Foreskin fibroblast (primary cell): ENCODE measurements at places on chromosomes 6 and 20.

- no peak for DNase-seq
Measured at GRCh38 chr6:152261179-152261578, 376.0 kb downstream of the SYNE1 start.

GRCh38 chr6:148837941-148838340 is 91.1 kb downstream of the UST start:
- DNase-seq, result no peak

DNA sequence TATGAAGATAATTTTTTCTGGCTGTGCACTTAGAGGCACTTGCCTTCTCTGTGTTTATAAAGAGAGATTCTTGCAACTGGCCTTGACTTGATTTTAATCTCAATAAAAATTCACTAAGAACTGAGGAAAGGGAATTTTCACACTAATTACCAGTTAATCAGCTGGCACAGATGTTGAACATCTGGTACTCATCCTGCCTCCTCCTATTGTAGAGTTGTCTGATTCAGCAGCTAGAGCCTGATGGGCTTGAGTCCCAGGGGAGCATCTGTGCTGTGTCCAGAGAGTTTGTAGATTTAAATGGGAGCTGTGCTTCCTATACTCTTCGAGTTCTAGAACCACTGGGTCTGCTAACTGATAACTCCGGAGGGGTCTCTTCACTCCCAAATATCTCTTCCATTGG is 284.4 kb upstream of the RNF24 start:
- DNase-seq, result peak; percentile 53

DNA sequence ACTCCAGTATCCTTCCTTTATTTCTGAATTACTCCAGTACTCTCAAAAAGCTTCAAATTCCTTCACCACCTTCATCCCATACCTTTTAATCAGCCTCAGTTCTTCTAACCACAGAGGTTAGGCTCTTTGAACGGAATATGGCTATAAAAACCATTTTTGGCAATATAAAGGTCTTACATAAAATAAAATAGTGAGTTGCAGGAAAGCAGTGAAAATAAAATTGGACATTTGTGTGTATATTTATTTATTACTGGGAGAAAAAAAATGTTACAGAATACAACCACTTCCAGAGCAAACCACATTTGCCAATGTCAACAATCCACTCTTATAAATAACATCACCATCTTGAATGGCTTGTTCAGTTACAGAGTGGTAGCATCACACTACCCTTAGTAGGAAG is 7.7 kb downstream of the HDDC2 start:
- DNase-seq, result no peak

GRCh38 chr6:28807682-28808280 is 116.0 kb downstream of the TRIM27 start:
- DNase-seq, result no peak

GRCh38 chr6:45477790-45478189 is 100.1 kb upstream of the SUPT3H start:
- no peak for DNase-seq

GRCh38 chr20:25313593-25313992 is 65.7 kb downstream of the PYGB start:
- DNase-seq, result no peak

- no peak for DNase-seq
Measured at GRCh38 chr6:2507016-2507415, 243.7 kb downstream of the MYLK4 start.

DNA sequence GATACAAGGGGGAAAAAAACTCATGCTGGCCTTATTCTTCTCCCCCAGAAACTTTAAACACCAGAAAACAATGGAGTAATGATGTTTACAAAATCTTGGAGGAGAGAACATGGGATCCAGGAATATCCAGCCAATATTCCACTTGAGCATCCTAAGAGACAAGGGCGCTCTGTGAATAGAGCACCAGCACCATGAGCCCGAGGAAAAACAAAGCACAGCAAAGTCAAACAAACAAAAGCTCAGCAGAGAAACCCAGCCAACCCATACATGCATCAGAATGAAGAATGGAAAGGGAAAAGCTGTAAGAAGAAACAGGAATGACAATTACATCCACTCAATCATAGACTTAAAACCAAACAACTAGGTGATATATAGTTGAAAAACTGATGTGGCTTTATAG is 4.6 kb upstream of the NAA20 start:
- no peak for DNase-seq

DNA sequence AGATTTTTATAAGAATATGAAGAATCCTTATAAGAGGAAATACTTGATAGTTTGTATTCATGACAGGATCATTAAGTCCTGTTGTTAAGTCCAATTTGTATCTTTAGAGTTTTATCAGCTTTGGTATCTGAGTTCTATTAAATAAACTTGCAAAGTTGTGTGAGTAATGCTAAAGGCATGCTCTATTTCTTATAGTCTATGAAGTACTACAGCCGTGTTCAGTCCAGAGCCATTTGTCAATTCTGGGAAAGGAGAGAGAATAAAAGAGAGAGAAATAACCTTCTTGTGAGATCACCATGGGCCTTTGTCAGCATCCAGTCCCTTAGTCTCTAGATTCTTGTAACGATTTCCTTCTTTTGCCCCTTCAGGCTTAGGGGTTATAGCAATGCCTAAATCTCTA is 181.2 kb upstream of the POU3F2 start:
- no peak for DNase-seq

- DNase-seq, result no peak
Measured at GRCh38 chr6:80357674-80358073, 251.2 kb downstream of the BCKDHB start.

- DNase-seq, result peak; percentile 75
Measured at GRCh38 chr20:54044156-54044555, 26.2 kb downstream of the BCAS1 start.

GRCh38 chr6:42401613-42401951 is 50.1 kb downstream of the TRERF1 start:
- no peak for DNase-seq

DNA sequence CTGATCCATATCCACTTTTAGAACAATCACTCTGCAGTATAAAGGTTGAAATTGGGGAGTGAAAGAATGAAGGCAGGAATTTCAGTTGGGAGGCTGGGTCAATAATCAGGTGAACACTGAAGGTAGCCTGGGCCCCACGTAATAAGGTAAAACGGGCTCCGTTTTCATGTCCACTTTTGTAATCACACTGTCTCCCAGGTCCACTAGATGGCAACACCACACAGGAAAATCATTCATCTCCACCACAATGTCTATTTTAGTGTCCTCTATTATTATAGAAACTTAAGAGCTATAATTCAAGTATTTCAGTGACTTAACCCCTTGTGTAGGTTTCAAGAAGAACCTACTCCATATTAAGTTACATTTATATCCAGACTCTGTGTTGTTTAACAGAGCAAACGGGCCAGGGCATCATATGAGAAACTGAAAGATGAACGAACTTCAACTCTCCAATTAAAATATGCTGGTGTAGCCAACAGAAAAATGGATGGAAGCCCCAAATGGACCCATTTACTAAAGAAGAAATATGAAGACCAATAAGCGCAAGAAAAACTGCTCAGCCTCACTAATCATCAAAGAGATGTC is 45.9 kb upstream of the MC3R start:
- no peak for DNase-seq

- DNase-seq, result peak; percentile 51
Measured at GRCh38 chr6:11771473-11772048, 7.0 kb downstream of the ADTRP start.

- DNase-seq, result peak; percentile 44
Measured at GRCh38 chr6:40912158-40912946, 126.7 kb downstream of the UNC5CL start.

DNA sequence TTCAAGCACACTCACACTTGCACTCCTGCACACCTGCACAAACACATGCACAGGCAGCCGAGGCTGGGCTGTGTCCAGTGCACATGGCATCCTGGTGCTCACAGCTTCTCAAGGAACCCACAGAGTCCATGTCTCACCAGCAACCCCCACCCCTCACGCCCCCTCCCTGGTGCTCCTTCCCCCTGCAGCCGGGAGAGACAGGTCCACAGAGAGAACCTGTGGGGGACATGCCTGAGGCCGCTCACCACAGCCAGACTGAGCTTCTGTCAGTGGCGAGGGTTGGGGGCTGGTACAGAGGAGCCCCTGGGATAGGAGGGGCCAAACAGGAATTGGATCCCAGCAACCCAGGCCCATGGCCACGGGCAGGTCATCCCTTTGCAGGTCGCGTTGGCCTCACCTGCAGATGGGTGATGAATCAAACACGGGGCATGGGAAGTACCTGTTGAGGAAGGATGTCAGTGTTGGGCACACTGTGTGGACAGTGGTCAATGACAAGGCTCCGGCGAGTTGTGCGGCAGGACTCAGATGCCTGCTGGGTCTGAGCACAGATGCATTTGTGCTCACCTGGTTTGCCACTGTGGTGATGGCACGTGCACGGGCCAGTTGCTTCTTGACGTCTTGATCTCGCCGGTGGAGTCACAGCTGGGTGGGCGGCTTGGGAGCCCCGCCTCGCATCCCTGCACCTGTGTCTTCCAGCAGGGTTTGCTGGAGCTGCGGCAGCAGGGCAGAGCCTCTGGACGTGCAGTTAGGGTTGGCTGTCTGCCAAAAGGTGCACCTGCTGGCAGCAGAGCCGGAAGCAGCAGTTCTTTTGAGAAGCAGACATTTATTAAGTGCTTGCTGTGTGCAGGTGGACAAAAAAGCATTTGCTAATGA is 113.0 kb downstream of the ERMARD start:
- DNase-seq, result no peak

- no peak for DNase-seq
Measured at GRCh38 chr20:51419646-51420045, 122.9 kb downstream of the NFATC2 start.

GRCh38 chr20:11511821-11512220 is 405.9 kb upstream of the BTBD3 start:
- DNase-seq, result no peak

DNA sequence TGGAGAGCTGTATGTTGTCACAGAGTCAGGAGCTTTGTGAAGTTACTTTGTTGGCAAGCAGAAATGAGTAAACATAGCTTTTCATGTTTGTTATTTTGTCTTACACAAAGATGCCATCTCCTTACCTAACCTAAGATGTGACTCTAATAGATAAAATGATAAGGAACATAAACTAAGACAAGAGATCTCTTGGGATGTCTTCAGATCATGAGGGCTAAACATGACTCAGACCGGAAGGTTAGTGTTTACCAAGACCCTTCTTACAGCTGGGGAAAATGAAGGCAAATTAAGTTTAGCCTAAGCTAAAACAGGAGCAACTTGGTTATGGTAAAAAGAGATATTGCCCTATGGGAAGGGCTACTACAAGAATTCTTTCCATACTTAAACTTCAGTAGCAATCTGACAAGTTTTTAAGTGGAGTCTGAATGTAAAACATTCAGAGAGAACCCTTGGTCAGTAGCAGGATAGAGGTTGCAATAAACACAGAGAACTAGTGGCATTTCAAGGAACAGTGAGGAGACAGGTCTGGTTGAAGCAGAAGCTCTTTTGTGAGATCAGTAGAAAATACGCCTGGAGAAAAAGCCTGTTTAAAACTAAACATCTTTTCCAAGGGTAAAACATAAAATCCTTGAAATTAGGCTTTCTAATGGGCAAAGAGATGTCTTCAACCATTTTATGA is 29.9 kb downstream of the SGK1 start:
- DNase-seq, result no peak

DNA sequence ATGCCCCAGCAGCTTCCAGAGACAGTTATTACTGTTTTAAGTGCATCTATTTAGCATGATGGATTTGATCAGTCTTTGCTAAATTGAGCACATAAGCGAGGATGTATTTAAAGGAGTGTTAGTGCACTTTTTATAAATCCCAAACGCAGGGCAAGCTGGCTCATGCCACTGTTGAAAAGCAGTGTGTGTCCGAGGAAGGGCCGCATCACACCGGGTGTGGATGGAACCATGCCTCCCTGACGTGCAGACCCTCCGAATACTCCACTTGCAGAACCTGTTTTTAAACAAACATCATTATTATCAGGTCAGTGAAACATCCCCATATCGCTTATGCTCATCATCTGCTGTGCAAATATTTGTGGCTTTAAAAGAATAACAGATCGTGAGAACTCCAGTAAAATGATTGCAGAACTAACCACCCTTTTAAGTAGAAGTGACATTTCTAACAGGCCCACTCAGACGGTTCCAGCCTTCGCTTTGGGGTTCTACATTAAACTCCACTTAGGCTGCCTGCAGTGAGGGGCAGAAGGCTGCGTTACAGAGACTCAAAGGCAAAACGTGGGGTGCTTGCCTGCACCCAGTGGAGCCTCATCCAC is 190.1 kb downstream of the CDH4 start:
- no peak for DNase-seq

DNA sequence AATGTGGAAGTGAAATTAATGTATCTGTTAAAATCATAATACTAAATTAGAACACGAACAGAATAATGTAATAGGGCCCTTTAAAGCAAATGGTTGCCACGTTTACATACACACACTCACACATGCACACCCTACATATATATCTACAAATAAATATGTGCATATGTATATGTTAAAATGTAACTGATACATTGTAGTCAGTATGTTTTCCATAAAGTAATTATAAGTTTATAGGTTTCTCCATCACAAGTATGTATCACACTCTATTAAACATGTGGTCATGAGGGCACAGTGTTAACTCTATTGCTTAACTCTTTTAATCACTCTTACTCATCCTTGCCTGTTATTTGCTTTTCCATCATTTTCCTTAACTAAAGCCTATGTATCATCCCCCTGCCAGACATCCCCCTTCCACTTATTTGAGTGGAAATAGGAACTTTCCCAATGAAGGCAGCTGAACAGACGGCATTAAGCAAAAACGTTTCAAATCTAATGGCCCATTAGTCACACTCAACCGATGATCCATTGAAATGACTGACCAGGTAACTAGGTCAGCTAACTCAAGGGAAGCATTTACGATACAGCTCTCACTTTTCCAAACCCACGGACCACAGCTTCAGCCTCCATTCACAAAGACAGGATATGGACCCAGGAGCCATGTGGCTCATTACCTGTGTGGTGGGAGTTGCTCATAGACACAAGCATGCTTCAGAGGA is 89.3 kb downstream of the HAO1 start:
- peak; percentile 68 for DNase-seq

GRCh38 chr6:125759959-125760457 is 10.6 kb downstream of the HEY2 start:
- no peak for DNase-seq
